ENCODE measurements at places on chromosomes 13 and 19.
A peak's percentile ranks its signal among the peaks of the same experiment; 100 is the strongest.

GRCh38 chr19:48524221-48524620 is 12.6 kb upstream of the LMTK3 start:
- DNase-seq = no peak

DNA sequence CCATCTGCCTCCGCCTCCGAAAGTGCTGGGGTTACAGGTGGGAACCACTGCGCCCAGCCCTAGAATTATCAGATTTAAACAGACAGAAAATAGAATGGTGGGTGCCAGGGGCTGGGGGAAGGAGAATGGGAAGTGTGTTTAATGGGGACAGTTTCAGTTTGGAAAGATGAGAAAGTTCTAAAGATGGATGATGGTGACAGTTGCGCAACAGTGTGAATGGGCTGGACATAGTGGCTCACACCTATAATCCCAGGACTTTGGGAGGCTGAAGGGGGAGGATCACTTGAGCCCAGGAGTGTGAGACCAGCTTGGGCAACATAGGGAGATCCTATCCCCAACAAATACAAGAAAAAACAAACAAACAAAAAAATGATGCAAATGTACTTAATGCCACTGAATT is 15.9 kb downstream of the KANK2 start:
- no peak for DNase-seq

DNA sequence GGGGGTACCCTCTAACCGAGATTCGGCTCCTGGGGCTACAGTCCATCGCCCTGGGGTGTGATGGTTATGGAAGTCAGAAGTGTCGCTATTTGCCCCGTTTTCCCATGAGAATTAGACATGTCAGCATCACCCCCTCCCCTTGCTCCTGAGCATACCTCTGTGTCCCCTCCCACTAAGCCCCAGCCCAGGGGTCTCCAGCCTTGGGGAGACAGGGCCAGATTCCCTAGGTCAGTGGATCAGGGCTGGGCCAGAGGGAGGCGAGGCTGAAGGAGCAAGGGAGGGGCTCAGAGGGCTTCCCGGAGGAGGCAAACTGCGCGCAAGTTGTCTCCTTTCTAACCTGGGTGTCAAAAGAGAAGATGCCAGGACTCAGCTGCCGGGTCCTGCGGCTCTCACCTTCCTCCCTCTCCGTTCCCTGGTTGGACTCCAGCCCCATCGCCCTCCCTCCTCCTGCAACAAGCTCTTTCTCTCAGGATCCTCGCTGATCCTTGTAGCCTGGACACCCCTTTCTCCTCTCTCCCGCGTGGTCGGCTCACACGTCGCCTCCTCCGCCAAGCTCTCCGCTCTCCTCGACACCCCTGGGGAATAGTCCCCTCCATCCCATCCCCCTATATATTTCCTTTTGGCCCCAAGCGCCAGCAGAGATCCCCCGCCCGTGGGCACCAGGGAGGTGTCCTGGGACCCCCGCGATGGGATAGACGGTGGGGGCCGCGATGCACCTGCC is 459 bp upstream of the TMEM59L start:
- no peak for DNase-seq

- DNase-seq = no peak
These were observed 8.7 kb upstream of the NBEA start for GRCh38 chr13:34933349-34933748.

DNA sequence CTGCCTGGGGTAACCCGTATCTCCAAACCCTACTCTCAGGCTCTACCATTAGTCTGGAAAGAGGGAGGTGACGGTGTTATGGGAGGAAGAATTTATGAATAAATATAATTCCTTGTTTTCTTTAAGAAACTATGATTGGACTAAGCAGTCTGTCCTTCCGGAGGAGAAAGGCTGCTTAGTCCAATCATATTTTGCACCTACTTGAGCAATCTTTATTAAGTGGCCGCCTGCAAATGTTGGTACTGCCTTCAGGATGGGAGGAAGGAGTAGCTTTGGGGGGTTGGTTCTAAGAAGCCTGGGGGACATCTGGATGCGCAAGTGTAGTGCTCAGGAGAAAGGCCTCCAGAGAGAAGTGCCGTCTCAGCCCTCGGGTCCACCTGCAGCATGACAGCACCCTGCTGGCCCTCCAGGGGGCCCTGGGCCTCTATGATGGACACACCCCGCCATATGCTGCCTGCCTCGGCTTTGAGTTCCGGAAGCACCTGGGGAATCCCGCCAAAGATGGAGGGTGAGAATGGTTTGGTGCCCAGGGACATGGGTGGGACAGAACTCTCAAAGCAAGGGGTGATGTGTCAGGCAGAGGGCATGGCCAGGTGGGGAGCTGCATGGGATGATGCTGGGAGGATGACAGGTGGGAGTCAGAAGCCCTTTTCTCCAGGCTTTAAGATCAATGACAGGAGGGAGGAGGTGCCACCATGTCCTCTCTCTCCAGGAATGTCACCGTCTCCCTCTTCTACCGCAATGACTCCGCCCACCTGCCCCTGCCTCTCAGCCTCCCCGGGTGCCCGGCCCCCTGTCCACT is 4.1 kb downstream of the ACP4 start:
- no peak for DNase-seq

- DNase-seq = no peak
These were observed 98.5 kb downstream of the MIPEP start for GRCh38 chr13:23790577-23791170.

- DNase-seq = no peak
These were observed 311.5 kb downstream of the RFC3 start for GRCh38 chr13:34129436-34129835.

DNA sequence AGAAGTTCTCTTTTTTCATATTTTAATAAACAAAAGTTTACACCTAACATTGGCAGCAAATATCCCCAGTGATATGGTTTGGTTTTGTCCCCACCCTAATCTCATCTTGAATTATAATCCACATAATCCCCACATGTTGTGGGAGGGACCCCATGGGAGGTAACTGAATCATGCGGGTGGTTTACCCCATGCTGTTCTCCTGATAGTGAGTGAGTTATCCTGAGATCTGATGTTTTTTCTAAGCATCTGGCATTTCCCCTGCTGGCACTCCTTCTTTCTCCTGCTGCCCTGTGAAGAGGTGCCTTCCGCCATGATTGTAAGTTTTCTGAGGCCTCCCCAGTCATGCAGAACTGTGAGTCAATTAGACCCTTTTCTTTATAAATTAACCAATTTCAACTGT is 214.7 kb downstream of the SLITRK1 start:
- DNase-seq = no peak

- no peak for DNase-seq
These were observed 2.8 kb downstream of the TNNT1 start for GRCh38 chr19:55146078-55146704.

GRCh38 chr13:43579321-43579720 is 207.5 kb downstream of the ENOX1 start:
- DNase-seq = no peak

- DNase-seq = no peak
These were observed 3.8 kb downstream of the DMRTC2 start for GRCh38 chr19:41848666-41849065.

DNA sequence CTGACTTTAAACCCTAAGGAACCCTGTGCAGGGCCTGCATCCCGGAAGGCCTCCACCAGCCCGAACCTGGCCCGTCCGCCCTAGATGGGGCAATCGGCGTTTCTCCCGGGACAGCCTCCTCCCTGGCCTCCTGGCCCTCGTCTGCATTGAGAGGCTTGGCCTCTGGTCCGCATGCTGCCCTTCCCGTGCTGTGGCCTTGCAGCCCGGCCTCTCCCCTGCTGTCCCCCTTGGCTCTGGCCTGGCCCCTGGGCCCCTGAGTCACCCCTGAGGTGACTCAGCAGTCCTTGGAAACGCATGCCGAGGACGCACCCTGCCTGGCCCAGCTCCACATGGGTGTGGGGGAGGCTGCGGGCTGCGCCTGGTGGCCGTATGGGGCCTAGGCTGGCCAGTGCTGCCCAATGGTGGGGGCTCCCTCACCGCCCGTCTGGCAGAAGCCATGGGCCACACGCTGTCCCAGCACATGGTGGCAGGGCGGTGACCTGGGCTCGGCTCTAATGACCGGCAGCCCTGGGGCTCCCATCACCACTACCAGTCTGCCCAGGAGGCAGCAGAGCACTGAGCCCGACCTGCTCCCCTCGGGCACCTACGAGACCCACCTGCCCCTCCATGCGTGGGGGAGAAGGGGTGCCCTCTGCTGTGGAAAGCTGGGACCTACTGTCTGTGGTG is 25.7 kb downstream of the SH3GL1 start:
- no peak for DNase-seq

GRCh38 chr13:114128348-114128623 is 4.1 kb downstream of the RASA3 start:
- DNase-seq = no peak

- no peak for DNase-seq
These were observed 764 bp downstream of the UPF1 start for GRCh38 chr19:18832306-18833140.

DNA sequence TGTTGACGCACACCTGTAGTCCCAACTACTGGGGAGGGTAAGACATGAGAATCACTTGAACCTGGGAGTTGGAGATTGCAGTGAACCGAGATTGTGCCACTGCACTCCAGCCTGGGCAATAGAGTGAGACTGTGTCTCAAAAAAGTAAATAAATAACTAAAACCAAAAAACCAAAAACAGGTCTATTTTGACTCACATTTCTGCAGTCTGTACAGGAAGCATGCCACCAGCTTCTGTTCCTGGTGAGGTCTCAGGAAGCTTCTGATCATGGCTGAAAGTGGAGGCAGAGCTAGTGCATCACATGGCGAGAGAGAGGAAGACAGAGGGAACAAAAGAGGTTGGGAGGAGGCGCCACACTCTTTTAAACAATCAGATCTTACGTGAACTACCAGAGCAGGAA is 142.5 kb downstream of the ITGBL1 start:
- no peak for DNase-seq

DNA sequence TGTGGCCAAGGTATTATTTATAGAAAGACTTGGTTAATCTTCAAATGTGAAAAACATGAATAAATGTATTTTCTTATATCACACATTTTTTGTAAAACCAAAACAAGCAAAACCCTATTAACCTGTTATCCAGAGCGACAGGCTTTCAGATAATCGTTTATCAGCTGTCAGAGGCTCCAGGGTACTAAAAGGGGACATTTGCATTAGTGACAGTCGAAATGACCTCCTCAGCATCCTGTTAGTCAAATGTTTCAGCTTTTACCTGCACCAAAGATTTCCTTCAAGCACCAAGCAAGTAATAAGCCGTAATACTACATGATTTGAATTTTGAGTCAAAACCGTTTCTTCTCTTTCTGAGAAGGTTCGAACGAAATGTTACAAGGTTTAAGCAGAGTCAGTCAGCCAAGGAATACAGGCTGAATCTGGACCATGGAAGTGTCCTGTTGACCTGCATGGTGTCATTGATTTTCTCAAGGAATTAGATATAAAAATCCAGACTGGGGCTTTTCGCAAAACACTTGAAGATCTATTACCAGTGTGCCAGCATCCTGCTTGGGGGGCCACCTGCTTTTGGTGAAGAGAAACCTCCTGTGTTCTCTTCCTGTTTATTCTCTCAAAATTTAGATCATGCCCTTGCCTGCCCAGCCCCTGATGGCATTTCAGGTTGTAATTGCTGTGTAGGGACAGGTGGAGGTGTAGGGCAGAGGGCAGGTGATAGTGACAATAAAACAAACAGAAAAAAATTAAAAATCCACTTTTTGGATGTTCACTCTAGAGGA is 11.3 kb upstream of the RFC3 start:
- no peak for DNase-seq

- peak; percentile 27 for DNase-seq
These were observed 607.6 kb downstream of the FGF9 start for GRCh38 chr13:22278336-22278929.

GRCh38 chr13:60363288-60363687 is 33.7 kb upstream of the TDRD3 start:
- no peak for DNase-seq

DNA sequence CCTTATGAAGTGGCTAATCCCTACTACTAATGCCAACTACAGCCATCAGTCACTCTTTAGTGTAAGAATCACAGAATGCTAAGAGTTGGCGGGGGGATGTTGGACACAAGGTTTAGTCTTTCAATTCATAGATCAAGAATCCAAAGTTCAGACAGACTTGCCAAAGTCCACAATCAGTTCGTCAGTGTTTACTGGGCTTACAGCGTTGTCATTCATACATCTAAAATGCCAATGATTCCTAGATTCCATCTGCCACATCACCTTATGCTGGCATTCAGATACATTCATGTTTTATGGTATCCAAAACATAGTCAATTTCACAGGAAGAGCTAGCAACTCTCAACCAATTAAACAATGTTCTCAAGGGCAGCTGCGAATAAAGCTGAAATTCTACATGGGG is 18.1 kb downstream of the RCBTB2 start:
- no peak for DNase-seq

GRCh38 chr19:10872546-10873107 is 1.3 kb downstream of the CARM1 start:
- DNase-seq = no peak

DNA sequence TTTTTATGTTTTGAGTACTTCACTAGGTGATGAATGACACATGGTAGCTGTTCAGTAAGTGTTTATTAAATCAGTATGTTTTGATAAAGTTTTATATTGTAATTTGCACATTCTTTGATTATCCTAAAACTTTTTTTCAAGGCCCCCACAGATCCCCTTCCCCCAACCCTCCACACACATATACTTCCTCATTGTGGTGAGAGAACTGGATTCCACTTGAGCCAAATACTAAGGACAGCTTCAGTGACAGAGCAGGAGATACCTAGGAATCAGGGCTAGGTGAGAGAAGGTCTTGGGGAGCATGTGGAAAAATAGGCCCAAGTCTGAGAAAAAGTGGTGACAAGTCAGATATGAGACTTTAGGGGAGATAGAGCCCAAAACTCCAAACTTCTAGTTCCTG is 174.6 kb downstream of the TDRD3 start:
- DNase-seq = no peak

DNA sequence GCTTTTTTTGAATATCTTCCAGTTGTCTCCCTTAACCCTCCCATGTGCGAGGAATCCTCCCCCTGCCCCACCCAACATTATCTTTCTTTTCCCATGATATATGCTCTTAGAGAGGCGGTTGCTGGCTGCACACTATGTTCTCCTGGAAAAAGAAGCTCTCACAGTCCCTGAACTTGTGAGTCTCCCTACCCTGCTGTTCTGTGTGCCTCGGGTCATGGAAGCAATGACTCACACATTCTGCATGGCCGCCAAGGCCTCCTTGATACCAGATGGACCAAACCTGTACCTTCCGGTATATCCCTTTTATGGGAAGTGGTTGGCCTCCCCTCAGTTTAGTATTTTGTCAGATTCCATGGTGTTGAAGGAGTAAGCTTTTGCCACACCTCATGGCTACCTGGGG is 705.4 kb downstream of the SLITRK6 start:
- DNase-seq = no peak
